T-helper 17 cell (primary cell): ENCODE measurements at places on chromosomes 1 and 21.

DNA sequence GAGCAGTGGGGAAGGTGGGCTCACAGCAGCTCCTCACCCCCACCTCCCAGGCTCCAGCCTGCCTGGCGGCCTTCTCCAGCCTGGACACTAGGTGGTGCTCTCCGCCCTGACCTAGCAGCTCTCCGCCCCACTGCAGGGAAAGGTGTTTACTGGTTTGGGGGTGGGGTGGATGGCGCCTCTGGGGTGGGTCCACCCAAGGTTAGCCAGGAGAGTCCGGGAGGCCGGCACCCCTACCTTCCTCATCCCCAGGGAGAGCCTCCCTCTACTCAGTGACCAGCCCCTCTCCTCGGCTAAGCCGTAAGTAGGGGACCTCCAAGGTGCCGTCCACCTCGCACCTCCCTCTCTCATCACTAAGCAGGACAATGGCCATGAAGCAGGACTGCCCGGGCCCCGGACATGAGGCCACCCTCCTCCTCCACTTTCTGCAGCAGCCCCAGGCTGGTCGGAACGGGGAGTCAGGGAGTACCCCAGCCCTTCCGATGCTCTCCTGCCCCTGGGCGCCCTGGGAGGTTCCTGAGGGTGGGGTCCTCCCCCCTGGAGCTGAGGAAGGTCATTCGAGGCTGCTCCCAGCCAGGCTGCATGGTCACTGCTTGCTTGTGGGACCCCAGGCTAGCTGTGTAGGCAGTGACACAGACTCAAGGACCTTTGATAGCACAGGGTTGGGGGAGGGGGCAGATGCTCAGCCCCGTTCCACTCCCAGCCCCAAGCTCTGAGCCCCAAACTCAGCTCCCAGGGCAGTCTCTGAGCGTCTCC, 101.4 kb upstream of the VAMP3 start:
- peak; percentile 53 for DNase-seq

GRCh38 chr1:173269490-173270230, 62.5 kb upstream of the TNFSF4 start:
- no peak for DNase-seq

- DNase-seq: no peak
Observed at GRCh38 chr1:239507826-239508225, 121.5 kb downstream of the CHRM3 start.

DNA sequence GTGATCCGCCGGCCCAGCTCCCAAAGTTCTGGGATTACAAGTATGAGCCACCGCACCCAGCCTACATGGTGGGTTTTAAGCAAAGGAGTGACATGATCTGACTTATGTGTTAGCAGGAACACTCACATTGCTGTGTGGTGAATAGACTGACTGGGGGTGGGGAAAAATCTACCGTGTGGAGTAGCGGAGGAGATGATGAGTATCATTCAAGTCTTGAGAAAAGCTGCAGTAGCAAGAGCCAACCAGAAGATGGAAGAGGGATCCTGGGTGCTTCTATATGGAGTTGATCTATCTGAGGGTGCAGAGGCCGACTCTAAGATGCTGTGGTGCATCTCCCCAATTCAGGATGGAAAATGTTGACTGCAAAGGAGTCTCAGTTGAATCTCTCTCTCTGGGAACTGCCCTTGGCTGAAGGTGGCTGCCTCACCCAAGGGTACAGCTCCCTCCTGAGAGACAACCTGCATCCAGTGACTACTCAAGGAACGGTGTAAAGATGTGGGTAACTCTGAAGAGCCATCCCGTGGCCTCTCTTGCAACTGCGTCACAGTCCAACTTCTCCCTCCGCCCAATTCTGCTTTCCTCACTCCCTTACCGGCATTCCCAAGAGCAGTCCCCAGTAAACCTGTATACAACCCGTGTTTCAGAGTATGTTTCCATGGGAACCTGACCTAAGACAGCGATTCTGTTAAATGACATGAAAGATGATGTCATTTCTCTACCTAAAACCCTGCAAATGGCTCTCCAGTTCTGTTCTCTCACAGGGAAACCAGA, 7.4 kb upstream of the B3GALNT2 start:
- DNase-seq: no peak

GRCh38 chr1:174797398-174797797, 202.3 kb upstream of the CACYBP start:
- no peak for DNase-seq

GRCh38 chr1:100543640-100544039, 5.7 kb downstream of the GPR88 start:
- no peak for DNase-seq

DNA sequence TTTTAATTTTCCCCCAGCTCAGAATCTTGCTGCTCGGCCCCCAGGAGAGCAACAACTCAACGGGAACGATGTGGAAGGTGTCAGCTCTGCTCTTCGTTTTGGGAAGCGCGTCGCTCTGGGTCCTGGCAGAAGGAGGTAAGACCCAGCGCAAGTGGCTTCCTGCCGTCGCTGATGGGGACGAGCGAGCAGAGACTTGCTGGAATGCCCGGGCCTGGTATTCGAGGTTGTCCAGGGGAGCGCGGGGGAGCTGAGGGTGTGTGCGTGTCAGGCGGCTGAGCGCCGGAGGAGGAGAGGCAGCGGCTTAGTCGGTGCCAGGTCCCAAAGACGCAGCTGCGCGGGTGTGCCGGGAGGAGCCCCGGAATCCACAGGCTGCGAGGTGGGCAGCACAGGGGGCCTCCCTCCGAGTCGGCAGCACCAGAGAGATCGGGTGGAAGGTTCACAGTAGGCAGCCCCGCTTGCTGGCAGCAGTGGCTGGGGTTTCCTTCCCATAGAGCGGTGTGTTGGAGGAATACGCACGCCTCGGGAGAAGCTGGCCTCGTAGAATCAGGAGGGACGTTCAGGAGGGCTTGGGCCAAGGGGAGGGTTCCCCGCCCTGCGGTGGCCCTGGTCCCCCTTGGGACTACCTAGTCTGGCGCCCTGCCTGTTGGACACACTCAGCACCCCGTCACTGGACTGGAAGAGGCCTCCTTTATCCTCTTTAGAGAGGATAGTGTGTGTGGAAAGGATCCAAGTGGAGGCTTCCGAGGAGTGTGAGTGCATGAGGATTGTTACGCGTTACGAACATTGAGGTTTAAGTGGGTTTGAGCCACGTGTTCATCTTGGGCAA, 547 bp downstream of the PDPN start:
- no peak for DNase-seq

GRCh38 chr1:210687582-210688279, 359.0 kb downstream of the HHAT start:
- DNase-seq: no peak

DNA sequence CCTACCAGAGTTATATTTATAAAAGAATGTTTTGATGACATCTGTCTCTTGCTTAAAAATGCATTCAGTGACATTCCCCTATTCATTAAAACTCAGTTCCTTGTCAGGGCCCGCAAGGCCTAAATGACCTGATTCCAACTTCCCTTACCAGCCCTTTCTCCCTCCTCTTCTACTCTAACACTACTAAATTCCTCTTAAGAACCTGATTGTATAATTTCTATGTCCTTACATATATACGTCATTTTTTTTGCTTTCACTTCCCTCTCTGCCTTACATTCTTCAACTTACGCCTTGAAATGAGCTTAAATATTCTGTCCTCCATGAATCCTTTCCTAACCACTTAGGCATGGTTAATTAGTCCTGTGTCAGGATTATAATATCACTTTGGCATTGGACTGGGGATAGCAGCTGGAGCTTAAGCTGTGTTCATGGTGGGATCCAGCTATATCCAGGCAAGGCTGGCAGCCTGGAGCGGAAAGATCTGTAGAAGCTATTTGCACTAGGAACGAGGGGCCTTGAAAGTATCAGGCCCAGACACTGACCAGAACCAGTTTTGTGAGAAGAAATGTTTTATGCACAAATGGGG, 360.2 kb upstream of the PTBP2 start:
- no peak for DNase-seq
